Activated CD4-positive, alpha-beta T cell treated with anti-CD3 and anti-CD28 coated beads, Interleukin-10, Interleukin-2, amounts not matched to agents 100 ng/mL and 50 ng/mL, durations not matched to agents 16 hours and 8 hours (primary cell): ENCODE measurements at places on chromosomes 11 and 22.

GRCh38 chr11:58524232-58525036 lies 16.5 kb upstream of the OR5B21 start:
- peak; percentile 70 for DNase-seq

GRCh38 chr11:47800759-47801158 lies 33.6 kb upstream of the FNBP4 start:
- no peak for DNase-seq

DNA sequence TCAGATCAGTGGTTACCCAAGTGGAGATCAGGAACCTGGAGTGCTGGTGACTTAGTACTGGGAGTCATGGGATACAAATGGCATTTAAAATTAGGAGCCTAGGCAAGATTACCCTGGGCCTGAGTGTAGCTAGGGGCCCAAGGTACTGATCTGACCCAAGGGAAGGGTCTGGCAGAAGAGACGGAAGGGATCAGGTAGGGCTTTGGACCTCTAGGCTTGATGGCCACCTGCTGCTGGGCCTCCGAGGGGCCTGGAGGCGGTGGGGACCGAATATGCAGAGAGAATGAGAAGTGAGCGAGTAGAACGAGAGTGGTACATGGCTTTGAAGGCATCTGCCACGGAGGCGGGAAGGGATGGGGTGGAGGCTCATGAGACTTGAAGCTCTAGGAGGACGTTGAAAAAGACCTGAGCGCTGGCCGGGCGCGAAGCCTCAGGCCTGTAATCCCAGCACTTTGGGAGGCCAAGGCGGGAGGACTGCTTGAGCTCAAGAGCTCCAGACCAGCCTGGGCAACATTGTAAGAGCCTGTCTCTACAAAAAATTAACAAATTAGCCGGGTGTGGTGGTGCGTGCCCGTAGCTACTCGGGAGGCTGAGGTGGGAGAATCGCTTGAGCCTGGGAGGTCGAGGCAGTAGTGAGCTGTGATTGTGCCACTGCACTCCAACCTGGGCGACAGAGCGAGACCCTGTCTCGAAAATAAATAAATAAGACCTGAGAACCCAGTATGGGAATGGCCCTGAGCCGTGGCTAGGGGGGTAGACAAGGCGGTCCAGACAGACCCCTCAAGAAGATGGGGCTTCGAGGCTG lies 563 bp upstream of the PPIL2 start:
- DNase-seq: no peak

GRCh38 chr22:31346255-31346732 lies at the start of gene PATZ1:
PATZ1 (minus strand) TSS chr22:31346346; CDS start chr22:31345602, 744 bp downstream.
- peak; percentile 85 for DNase-seq

- no peak for DNase-seq
Measured at GRCh38 chr11:59088162-59088561, 2.1 kb downstream of the GLYATL1B start.

- no peak for DNase-seq
Measured at GRCh38 chr11:17432002-17432401, 43.5 kb upstream of the KCNJ11 start.

GRCh38 chr11:115333121-115333520 lies 171.1 kb downstream of the CADM1 start:
- no peak for DNase-seq

DNA sequence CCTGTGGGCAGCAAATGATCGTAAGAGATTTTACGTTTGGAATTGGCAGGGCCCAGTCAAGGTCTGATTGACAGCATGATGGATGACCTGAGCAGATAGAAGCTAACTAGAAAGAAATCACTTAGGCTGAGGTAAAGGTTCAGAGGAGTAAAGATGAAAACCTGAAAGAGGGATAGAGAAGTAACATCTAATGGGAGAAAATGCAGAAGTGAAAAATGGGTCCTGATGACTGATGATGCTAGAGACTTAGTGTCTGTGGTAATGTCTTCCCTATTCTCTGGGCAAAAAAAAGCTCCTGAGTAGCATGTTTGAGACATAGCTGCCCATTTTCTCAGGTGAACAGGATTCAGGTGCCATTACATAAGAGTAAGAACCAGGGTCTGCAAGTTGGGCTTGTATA lies 628.8 kb upstream of the ANO5 start:
- DNase-seq: no peak

- no peak for DNase-seq
Measured at GRCh38 chr22:43289976-43290721, 53.0 kb downstream of the SCUBE1 start.

- DNase-seq: no peak
Measured at GRCh38 chr11:115984228-115984627, 480.0 kb upstream of the CADM1 start.

GRCh38 chr22:50250555-50251476 lies at the start of gene HDAC10:
HDAC10 (minus strand) TSS chr22:50251265; CDS start chr22:50251032, 233 bp downstream.
- peak; percentile 92 for DNase-seq

DNA sequence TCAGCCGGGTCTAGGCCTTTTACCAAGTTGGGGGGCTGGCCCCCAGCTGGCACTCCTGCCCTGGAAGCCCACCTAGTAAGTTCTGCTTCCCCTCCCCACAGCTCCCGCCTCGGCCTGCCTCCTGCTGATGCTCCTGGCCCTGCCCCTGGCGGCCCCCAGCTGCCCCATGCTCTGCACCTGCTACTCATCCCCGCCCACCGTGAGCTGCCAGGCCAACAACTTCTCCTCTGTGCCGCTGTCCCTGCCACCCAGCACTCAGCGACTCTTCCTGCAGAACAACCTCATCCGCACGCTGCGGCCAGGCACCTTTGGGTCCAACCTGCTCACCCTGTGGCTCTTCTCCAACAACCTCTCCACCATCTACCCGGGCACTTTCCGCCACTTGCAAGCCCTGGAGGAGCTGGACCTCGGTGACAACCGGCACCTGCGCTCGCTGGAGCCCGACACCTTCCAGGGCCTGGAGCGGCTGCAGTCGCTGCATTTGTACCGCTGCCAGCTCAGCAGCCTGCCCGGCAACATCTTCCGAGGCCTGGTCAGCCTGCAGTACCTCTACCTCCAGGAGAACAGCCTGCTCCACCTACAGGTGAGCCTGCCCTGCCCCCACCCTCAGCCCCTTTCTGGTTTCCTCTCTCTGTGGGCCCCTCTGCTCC lies 7.3 kb downstream of the RTN4RL2 start:
- DNase-seq: no peak

DNA sequence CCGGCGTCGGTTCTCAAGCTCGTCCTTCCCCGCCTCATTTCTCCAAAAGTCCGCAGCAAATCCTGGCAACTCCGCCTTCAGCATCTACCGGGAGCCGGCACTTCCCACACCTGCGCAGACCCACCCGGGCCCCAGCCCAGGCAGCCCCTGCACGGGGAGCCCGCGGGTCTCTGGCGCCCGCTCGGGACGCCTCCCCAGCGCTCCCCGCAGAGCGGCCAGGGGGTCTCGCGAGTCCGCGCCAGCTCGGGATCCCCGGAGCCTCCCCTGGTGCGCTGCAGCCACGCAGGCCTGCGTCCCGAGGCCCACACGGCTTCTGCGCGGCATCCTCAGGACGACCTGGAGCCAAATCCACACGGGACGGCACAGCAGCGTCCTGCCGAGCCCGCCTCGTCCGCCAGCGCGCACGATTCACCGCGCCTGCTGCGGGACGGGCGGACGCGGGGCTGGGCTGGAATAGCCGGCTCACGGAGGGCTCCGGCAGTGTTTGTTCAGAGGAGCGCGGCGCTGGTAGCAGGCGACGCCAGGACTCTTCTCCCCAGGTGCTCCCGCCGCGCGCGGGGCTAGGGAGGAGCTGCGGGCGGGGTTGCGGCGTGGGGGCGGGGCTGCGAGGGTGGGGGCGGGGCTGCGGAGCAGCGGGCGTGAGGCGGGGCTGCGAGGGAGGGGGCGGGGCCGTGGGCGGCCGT lies 816 bp upstream of the PHRF1 start:
- no peak for DNase-seq

- peak; percentile 17 for DNase-seq
Measured at GRCh38 chr11:30326114-30326778, 3.3 kb downstream of the ARL14EP start.

- no peak for DNase-seq
Measured at GRCh38 chr11:70494559-70495350, 96.4 kb downstream of the CTTN start.

DNA sequence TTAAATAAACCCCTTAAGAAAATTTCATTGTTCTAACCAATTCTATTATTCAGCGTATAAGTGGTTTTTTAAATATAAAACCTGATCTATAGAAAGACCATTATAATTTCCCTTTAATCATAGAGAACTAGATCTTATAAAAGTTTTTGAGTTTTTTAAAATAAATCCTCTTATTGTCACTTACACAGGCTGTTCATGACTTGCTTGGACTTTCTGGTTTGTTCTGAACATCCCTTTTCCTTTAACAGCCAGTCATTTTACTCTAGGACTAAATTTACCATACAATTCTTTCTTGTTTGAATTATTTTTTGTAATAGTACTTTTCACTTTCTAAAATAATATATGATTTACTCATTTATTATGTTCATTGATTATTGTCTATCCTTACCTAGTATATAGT lies 4.7 kb downstream of the NXPE2 start:
- DNase-seq: no peak

GRCh38 chr22:44693756-44694155 lies 8.2 kb upstream of the PRR5 start:
- no peak for DNase-seq

- no peak for DNase-seq
Measured at GRCh38 chr22:40414311-40414710, 43.9 kb downstream of the SGSM3 start.

- no peak for DNase-seq
Measured at GRCh38 chr11:91922846-91923245, 301.8 kb upstream of the FAT3 start.

GRCh38 chr11:27977031-27977430 lies 130.9 kb downstream of the KIF18A start:
- no peak for DNase-seq

DNA sequence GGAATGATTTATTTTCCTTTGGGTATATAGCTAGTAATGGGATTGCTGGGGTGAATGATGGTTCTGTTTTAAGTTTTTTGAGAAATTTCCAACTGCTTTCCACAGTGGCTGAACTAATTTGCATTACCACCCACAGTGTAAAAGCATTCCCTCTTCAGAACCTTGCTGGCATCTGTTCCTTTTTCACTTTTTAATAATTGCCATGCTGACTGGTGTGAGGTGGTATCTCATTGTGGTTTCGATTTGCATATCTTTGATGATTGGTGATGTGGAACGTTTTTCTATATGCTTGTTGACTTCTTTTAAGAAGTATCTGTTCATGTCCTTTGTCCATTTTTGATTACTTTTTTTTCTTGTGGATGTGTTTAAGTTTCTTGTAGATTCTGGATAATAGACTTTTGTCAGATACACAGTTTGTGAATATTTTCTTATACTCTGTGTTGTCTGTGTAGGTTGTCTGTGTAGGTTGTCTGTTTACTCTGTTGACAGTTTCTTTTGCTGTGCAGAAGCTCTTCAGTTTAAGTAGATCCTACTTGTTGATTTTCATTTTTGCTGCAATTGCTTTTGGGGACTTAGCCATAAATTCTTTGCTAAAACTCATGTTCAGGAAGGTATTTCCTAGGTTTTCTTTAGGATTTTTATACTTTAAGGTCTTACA lies 291.8 kb upstream of the DDI1 start:
- no peak for DNase-seq
